ENCODE measurements at places on chromosomes 11 and 22.

- DNase-seq: no peak
These were observed 15.4 kb downstream of the CAPN5 start for GRCh38 chr11:77081976-77082836.

DNA sequence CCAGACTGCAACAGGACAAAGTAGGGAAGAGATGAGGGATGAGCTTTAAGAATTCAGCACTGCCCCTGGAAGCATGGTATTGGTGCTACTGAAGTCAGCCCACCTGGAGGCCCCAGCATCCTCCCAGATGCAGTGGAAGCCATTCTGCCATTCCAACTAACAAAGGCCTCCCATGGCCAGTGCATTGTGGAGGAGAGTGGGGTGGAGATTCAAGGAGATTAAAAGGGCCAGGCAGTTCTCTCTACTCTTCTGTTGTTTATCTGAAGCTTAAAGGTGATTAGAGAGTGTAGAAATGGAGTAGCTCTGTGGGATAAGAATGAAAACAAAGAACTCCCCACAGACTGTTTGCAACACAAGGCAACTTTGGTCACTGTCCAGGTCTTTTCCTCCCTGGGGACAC lies 24.1 kb upstream of the TSKU start:
- no peak for DNase-seq

DNA sequence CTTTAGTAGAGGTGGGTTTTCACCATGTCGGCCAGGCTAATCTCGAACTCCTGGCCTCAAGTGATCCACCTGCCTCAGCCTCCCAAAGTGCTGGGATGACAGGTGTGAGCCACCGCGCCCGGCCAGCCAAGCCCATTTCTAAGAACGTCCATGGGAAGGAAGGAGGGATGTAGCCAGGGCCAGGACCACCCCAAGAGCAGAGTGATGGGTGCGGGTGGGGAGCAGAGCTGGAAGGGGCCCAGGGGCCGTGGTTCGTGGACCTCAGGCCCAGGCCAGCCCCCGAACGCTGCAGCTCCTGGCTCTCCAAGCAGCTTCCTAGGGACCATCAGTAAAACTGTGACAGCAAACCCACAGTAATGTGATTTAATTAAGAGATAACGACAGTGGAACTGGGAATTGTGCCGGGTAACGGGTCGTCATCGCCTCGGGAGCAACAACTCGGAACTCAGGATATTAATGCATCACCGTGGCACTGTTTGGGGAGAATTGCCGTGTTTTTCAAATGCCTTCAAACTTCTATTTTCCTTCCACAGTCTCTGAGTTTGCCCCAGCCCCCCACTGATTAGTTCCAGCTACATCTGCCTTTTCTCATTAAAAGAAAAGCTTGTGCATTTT lies 74.3 kb downstream of the BRD1 start:
- no peak for DNase-seq

- no peak for DNase-seq
These were observed 853.6 kb downstream of the KCNA4 start for GRCh38 chr11:29163231-29163630.

GRCh38 chr11:128914216-128915148 lies 23.3 kb downstream of the KCNJ5 start:
- DNase-seq: no peak

- no peak for DNase-seq
These were observed 207.1 kb downstream of the CTTN start for GRCh38 chr11:70605468-70605815.

DNA sequence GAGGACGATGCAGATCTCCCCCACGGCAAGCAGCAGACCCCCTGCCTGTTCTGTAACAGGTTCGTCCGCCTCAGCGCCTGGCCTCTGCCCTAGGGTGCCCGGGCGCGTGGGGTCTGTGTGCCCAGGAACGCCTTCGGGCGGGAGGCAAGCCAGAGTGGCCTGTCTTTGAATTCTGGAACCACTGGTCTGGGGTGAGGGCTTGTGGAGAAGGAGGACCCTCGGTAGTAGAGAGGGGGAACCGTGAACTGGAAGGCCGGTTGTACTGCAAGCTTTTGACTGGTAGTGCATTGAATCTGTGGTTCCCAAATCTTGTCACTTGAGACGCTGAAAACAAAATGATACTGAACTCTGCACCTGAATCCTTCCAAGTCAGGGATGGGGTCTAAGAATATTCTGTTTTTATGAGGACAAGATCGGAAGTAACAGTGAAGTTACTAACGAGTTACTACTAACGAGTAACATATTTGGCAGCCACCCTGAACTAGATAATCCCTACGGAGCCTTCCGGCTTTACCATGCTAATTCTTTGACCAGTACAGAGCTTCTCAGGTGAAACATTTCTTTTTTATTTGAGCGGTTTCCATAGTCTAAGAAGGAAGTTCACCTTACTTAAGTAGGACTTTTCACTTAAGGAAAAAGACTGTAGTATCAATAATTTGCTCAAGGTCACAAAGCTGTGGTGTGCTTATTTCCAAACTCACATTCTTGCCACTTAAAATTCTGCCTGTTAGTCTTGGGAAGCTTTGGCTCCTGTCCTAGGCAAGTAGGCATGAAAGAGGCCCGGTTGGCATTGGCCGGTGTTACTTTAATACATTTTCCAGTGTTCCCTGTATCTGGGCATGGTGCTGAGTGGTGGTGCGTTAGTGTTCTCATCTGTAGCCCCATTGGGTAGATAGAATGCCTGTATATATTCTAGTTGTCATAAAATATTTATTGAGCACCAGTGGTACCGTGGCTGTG lies 860 bp downstream of the PRMT3 start:
- DNase-seq: no peak

- no peak for DNase-seq
These were observed 50.3 kb downstream of the TMPRSS5 start for GRCh38 chr11:113655771-113656170.

DNA sequence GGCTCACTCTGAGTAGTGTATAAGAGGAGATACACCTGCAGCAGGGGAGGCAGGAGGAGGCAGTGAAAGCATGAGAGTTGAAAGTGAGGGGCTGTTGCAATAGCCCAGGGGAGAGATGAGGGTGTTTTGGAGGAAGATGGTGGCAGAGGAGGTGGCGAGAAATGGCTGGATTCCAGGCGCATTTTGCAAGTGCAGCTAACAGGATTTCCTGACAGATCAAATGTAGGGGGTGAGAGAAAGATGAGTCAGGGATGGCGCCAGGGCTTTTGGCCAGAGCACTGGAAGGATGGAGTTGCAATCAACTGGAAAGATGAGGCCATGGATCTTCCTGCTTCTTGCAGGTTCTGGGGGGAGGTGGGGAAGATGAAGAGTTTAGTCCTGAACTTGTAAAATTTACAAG lies 16.8 kb upstream of the TSPAN18 start:
- no peak for DNase-seq
